ENCODE measurements at places on chromosomes 5 and 9.
A peak's percentile ranks its signal among the peaks of the same experiment; 100 is the strongest.

GRCh38 chr9:120532475-120532874, 47.5 kb downstream of the CDK5RAP2 start:
- DNase-seq, result no peak

- no peak for DNase-seq
Observed at GRCh38 chr9:91927922-91928510, 22.0 kb downstream of the ROR2 start.

DNA sequence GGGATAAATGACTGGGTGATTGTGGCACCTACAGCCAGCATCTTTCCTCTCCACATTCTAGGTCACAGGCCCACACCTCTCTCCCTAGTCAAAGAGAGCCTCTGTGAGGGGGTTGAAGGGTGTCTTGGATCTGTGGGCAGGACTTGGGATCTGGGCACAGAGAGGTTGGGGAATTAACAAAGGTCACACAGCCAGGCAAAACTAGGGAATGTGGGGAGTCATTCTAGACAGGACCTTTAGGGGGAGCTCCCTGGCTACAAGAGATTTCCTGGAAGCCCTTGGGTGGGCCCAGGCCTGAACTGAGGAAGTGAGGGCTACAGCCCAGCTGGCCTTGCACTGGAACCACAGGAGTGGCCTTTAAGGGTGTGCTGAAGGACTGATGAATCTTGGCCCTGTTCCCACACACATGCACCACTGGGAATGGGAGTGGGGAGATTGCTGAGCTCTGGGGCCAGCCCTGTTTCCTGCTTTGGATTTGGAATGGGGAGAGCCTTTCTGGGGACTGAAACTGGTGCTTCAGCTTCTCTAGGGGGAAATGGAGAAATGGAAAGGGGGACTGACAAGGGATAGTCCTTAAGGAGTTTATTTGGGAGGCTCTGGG, 12.4 kb upstream of the CXXC5 start:
- DNase-seq, result peak; percentile 88

DNA sequence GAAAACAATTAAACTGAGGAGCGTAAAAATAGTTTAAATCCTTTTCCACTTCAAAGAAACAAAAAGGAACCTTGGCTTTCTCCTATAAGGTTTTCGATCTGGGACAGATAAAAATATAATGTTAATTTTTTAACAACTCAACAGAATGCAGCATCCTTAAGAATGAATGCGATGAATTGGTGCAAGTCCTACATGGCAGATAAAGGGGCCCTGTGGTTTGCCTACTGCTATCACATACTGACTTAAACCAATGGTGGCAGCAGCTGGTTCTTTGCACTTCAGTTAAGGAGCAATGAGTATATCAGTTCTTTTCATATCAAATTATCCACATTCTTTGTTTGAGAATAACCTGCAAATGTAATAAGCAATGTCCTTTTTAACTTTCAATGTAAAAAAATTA, 12.4 kb upstream of the TYRP1 start:
- no peak for DNase-seq

- no peak for DNase-seq
Observed at GRCh38 chr5:176415240-176415951, 943 bp downstream of the CLTB start.

DNA sequence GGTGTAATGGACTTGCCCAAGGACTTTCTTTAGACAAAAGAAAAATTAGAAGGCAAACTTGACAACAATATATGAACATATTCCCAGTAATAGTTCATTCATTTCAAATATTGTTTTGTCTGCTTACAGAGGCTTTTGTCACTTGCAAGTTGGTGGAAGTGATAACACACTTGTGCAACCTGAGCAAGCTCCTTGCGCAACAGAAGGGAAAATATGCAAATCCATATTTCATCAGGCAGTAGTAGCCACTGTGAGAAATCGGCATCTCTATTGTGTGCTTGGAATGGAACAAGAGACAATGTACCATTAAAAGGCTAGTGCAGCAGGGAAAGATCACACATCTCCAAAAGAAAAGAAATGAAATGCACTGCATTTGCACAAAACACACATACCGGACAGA, 125.3 kb upstream of the RASEF start:
- DNase-seq, result no peak

GRCh38 chr5:50667023-50667652, 701 bp downstream of the PARP8 start:
- no peak for DNase-seq

GRCh38 chr9:128185979-128186965, 5.1 kb downstream of the CIZ1 start:
- DNase-seq, result no peak

- DNase-seq, result no peak
Observed at GRCh38 chr9:109906766-109907382, 126.9 kb downstream of the PALM2AKAP2 start.

GRCh38 chr5:107893642-107894041, 222.9 kb upstream of the EFNA5 start:
- DNase-seq, result no peak

DNA sequence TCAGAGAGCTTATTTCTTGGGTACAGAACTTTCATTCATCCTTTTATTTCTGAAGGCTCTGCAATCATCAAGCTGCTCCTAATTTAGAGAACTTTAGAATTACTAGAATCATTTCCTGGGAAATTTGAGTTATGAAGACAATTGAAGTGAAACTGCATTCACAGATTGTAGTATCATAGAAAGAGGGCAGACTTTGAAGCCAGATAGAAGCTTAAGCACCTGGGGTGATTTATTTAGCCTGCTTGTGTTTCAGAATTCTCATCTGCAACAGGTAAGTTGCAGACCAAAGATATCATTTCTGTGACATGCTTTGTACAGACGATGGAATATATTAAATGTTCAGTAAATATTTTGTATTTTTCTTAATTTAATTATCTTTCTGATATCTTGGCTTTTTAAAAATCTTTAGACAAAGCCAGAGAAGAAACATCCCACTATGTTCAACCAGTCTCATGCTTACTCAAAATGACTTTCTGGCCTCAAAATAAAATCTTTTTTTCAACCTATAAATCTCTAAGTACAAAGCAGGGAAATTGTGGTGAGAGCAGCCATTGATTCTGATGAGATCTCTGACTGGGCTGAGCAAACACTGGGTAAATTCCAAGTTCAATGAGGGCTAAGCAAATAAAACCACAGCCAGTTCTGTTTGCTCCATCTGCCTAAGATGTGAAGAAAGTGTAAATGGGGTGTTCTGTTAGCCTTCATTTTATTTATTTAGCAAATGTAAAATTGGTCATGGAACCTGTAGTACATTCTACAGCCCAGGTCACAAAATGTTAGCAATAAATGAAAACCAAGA, 264.7 kb upstream of the CCNG1 start:
- no peak for DNase-seq

- DNase-seq, result no peak
Observed at GRCh38 chr5:150600616-150601490, 39.6 kb upstream of the SYNPO start.

DNA sequence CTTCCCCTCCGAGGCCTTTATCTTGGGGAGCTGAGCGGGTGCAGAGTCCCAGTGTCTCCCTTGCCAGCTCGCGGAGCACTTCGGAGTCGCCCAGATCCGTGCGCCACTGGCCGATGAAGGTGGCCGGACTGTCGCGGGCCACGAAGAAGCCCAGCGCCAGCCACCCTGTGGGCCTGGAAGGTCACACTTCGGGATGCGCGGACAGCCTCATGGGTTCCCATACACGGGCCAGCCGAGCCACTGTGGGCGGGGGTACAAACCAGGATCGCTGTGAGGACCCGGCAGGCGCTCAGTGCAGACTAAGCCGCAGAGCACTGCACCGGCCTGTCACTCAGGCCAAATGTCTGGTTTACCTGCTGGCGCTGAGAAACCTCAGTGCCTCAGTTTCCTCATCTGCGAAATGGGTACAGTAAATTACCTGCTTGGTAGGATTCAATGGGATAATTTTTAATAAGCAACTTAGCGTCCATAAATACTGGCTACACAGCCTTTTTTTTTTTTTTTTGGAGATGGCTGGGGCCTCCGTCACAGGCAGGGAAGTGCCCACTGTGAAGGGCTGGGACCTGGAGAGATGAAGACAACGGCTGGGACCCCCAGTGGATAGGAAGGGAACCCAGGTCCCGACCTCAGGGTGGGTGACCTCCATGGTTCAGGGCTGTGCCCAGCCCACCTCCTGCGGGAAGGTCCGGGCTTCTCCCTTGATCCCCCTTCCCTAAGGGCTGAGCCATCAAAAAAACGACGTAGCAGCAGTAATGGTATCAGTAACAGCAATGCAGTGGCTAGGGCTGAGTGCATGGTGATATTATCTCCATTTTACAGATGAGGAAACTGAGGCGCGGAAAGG, 38.7 kb upstream of the CTSV start:
- no peak for DNase-seq

GRCh38 chr5:39158786-39159185, 60.6 kb downstream of the FYB1 start:
- no peak for DNase-seq

- no peak for DNase-seq
Observed at GRCh38 chr9:108586471-108587139, 269.2 kb downstream of the ACTL7B start.

- DNase-seq, result no peak
Observed at GRCh38 chr5:12526113-12526512, 621.9 kb upstream of the CTNND2 start.

DNA sequence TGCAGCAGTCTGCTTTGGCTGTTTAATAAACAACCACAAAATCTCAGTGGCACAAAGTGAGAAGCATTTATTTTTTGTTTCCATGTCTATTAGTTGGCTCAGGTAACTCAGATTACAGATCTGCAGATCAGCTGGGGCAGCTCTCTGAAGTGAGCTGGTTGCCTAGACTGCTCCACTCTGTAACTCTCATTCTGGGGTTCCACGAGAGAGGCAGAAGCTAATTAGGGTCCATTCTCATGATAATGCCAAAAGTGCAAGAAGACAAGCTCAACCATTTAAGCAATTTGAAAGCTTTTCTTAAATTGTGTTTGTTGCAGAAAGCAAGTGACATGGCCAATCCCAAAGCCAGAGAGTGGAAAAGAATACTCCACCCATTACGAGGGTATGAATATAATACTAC, 13.2 kb downstream of the MEIKIN start:
- DNase-seq, result no peak

DNA sequence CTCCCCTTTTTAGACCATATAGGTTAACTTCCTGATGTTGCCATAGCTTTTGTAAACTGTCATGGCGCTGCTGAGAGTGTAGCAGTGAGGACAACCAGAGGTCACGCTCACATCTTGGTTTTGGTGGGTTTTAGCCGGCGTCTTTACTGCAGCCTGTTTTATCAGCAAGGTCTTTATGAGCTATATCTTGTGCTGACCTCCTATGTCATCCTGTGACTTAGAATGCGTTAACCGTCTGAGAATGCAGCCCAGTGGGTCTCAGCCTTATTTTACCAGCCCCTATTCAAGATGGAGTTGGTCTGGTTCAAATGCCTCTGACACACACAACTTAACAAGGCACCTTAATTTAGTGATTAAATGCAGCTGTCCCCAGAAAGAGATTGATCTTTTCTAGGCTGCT, 23.9 kb upstream of the KDM4C start:
- DNase-seq, result no peak

- no peak for DNase-seq
Observed at GRCh38 chr5:169426784-169427183, 125.8 kb upstream of the SLIT3 start.

- no peak for DNase-seq
Observed at GRCh38 chr9:96502539-96503373, 52.8 kb downstream of the HABP4 start.

- DNase-seq, result no peak
Observed at GRCh38 chr9:123649909-123650308, 280.0 kb downstream of the DENND1A start.

GRCh38 chr5:73390972-73391371, 57.6 kb downstream of the FOXD1 start:
- no peak for DNase-seq

DNA sequence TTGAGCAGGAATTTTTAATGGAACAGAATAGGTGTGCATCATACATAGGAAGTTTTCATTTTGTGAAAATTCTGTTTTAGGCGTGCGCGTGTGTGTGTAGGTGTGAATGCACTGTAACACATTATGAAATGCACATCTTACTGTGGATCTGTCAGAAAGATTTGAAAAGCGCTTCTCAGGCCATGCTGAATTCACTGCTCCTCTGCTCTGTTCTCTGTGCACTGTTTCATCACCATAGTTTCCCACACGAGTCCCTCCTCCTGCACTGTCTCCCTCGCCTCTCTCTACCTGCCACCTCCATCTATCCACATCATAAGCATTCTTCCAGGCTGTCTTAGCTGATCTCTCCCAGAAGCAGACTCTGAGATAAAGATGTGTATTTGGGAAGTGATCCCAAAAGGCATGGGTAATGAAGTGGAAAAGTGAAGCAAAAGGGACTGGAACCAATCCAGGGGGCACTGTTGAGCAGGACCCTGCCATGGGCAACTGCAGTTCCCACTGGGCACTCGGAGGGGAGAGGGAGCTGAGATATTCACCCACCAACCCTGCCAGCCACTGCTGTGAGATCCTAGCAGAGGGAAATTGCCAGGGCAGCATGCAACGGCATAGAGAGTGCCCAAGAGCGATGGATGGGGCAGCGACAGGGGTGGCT, 65.9 kb downstream of the GABBR2 start:
- DNase-seq, result no peak

DNA sequence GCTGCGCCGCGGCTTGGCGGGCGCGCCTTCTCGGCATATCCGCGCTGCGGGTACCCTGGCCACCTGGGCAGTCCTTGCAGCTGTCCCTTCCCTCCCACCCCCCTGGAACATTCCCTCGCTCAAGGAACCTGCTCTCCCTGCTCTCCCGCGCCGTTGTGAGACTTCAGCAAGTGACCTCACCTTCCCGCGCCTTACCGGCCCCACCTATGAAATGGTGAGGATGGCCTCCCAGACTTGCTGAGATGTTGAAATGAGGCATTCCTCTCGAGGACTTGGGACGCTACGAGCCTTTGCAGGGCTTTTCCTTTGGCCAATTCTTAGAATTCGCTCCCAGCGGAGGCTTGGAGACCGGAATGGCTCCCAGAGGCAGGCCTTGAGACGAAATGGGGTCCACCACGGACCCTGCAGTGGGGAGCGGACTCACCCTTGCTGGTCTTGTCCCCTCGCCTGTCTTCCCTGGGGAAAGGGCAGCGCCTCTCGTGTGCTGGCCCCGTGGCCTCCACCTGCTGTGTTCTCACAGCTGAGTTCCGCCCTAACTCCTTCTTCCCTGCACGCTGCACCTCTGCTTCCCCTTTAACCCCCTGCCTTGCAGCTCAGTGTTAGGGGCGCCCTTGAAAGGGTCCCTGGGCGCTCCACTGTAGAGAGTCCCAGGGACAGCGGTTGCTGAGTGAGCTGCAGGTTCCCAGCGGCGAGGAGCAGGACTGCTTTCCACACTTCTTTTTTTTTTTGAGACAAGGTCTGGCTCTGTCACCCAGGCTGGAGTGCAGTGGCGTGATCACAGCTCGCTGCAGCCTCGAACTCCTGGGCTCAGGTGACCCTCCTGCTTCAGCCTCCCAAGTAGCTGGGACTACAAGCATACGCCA, 907 bp downstream of the HMCN2 start:
- no peak for DNase-seq

- no peak for DNase-seq
Observed at GRCh38 chr5:3036041-3036788, 284.7 kb upstream of the IRX2 start.

- DNase-seq, result no peak
Observed at GRCh38 chr5:108556441-108557145, 174.7 kb upstream of the FBXL17 start.

Data from SHP77 treated with DMSO at 0.1 percent for 48 hours (cell line).